HepG2 (cell line): ENCODE measurements at places on chromosomes 2 and 18. TPM values are rescaled to one million over a fixed set of nuclear protein-coding genes. Genes with fewer than 3 reads are reported as not detected.

Gene AP1S3
- total RNA-seq, result 16.3 and 26.3 TPM in 2 replicates

Gene RGPD8
- 12.8 and 18.7 TPM in 2 replicates for total RNA-seq

- no peak for DNase-seq
Measured at GRCh38 chr2:201827621-201828020, 21.3 kb downstream of the CDK15 start.

GRCh38 chr2:163341426-163341825, 394.4 kb downstream of the FIGN start:
- DNase-seq, result no peak

GRCh38 chr18:47935321-47936055, 5.0 kb upstream of the SMAD2 start:
- DNase-seq, result no peak

DNA sequence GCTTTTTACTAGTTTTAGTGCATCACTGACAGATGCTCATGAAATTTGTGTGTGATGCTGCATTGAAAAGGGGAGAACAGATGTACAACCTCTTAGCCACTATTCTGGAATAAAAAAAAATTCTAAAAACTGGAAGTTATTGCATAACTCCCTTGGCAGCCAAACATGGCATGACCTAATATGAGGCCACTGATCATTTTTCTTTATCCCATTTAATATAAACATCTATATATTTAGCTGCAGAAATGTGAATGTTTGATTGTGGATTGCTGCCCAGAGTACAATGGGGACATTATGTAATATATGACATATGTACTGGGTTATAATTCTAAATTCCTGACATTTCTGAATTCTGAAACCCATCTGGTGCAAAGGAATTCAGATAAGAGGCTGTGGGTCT, 86.5 kb downstream of the CDCA7 start:
- no peak for DNase-seq
